ENCODE measurements at places on chromosomes 16 and 17. TPM values are rescaled to one million over a fixed set of nuclear protein-coding genes. Genes with fewer than 3 reads are reported as not detected.

- H3K4me3 ChIP-seq = peak overlapping the region; percentile 84
- H3K27ac ChIP-seq = peak overlapping the region; percentile 88
- no peaks in the 10 kb centered on the region for H3K27me3 ChIP-seq
- no peak for DNase-seq
- peaks cover 7% of the 10 kb centered on the region for H3K36me3 ChIP-seq
Observed at GRCh38 chr17:5467416-5467815, 1.4 kb downstream of the DHX33 start.

DNA sequence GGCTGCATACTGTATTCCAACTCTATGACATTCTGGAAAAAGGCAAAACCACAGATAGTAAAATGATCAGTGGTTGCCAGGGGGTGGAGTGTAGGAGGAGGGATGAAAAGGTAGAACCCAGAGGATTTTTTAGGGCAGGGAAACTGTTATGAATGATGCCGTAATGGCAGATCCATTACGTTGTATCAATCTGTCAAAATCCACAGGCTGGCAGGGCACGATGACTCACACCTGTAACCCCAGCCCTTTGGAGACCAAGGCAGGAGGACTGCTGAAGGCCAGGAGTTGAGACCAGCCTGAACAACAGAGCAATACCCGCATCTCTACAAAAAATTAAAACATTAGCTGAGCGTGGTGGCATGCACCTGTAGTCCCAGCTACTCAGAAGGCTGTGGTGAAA lies 91.8 kb downstream of the RMI2 start:
- H3K36me3 ChIP-seq = no peaks in the 10 kb centered on the region
- no peaks in the 10 kb centered on the region for H3K4me1 ChIP-seq
- H3K4me3 ChIP-seq = no peak overlapping the region
- H3K27ac ChIP-seq = no peak overlapping the region
- no peak for DNase-seq
- no peaks in the 10 kb centered on the region for H3K27me3 ChIP-seq

DNA sequence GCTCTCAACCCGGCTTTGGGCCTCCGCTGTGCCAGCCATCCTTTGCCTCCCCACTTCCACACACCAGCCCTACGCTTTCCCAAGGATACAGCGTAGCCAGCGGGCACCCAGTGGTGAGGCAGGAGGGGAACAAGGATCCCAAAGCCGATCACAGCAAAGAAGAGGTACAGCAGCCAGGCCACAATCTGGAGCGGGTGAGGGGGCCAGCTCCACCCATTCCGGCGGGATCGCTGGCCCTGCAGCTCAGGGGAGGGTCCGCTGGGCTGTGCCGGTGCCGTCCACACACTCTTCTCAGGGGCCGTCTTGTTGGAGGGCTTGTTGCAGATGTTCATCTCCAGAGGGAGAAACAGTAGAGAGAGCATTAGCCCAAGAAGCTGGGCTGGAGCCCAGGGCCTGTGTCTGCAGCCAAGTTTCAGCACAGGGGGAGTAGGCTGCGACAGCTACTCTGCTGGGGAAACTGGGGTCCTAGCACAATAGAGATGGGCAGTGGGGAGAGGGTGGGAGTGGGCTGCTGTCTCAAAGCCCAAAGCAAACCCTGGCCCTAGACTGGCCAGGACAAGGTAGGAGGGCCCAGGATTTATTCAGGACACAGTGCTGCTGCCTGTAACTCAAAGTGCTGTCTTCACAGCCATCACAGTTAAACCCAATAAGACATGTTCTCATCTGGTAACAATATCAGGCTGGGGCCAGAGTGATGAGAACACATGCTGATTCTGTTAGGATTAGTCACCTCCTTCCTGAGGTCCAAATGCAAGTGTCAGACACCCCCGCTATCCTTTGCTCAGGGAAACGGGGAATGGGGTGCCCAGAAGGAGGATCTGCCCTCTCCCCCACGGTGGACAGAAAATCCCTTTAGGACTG lies 9.9 kb downstream of the ZDHHC1 start:
- H3K27ac ChIP-seq = no peak overlapping the region
- DNase-seq = no peak
- H3K36me3 ChIP-seq = no peaks in the 10 kb centered on the region
- no peaks in the 10 kb centered on the region for H3K27me3 ChIP-seq
- H3K4me3 ChIP-seq = no peak overlapping the region

DNA sequence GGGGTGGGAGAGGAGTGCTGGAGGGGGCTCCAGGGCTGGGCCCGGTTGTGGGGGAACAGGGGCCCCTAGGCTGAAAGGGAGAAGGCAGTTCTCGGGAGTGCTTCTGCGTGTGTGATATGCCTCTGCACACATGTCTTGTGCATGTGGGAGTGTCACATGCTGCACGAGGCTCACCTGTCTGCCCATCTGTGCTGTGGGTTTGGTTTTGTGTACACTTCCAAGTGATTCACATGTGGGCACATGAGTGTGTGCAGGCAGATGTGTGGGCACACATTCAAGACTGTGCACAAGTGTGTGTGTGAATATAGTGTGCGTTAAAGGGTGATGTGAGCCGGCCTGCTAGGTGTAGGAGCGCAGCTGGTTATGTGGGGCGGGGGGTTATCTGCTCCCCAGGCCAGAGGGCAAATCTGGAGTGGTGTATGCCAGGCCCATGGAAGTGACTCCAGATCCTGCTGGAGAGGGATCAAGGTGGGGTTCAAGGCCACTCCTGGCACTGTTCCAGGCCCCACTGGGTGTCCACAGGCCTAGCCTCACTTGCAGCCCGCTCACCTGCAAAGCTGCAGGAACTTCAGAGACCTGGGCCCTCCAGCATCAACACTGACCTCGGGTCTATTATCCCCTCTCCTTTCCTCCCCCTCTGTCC lies 3.8 kb upstream of the BAHCC1 start:
- DNase-seq = no peak
- H3K4me1 ChIP-seq = peaks cover 61% of the 10 kb centered on the region
- H3K27ac ChIP-seq = peak overlapping the region; percentile 100
- peak overlapping the region; percentile 70 for H3K4me3 ChIP-seq

- H3K4me3 ChIP-seq = no peak overlapping the region
- H3K27ac ChIP-seq = no peak overlapping the region
- no peaks in the 10 kb centered on the region for H3K36me3 ChIP-seq
- no peaks in the 10 kb centered on the region for H3K4me1 ChIP-seq
- no peaks in the 10 kb centered on the region for H3K27me3 ChIP-seq
- no peak for DNase-seq
Observed at GRCh38 chr17:19629449-19629848, 19.1 kb upstream of the ALDH3A2 start.

- H3K27me3 ChIP-seq = no peaks in the 10 kb centered on the region
- peak overlapping the region; percentile 33 for H3K4me3 ChIP-seq
- H3K27ac ChIP-seq = peak overlapping the region; percentile 61
- DNase-seq = peak; percentile 57
- peaks cover 4% of the 10 kb centered on the region for H3K4me1 ChIP-seq
Observed at GRCh38 chr17:60142872-60143499, 6.8 kb upstream of the CA4 start.

GRCh38 chr17:40963838-40964237 lies 2.9 kb downstream of the KRT39 start:
- no peaks in the 10 kb centered on the region for H3K36me3 ChIP-seq
- no peaks in the 10 kb centered on the region for H3K27me3 ChIP-seq
- no peak for DNase-seq
- no peak overlapping the region for H3K4me3 ChIP-seq
- H3K27ac ChIP-seq = no peak overlapping the region

DNA sequence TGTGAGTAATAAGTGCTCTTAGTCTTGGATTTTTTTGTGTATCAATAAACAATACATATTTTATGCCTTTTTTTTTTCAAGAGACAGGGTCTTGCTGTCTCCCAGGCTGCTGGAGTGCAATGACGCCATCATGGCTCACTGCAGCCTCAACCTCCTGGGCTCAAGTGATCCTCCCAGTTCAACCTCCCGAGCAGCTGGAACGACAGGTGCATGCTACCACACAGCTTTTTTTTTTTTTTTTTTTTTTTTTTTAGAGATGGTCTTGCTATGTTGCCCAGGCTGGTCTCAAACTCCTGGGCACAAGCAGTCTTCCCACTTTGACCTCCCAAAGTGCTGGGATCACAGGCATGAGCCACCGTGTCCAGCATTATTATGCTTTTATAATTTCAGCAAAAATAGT lies 13.0 kb downstream of the ACSF2 start:
- H3K27me3 ChIP-seq = no peaks in the 10 kb centered on the region
- H3K4me1 ChIP-seq = no peaks in the 10 kb centered on the region
- DNase-seq = no peak
- H3K36me3 ChIP-seq = no peaks in the 10 kb centered on the region

DNA sequence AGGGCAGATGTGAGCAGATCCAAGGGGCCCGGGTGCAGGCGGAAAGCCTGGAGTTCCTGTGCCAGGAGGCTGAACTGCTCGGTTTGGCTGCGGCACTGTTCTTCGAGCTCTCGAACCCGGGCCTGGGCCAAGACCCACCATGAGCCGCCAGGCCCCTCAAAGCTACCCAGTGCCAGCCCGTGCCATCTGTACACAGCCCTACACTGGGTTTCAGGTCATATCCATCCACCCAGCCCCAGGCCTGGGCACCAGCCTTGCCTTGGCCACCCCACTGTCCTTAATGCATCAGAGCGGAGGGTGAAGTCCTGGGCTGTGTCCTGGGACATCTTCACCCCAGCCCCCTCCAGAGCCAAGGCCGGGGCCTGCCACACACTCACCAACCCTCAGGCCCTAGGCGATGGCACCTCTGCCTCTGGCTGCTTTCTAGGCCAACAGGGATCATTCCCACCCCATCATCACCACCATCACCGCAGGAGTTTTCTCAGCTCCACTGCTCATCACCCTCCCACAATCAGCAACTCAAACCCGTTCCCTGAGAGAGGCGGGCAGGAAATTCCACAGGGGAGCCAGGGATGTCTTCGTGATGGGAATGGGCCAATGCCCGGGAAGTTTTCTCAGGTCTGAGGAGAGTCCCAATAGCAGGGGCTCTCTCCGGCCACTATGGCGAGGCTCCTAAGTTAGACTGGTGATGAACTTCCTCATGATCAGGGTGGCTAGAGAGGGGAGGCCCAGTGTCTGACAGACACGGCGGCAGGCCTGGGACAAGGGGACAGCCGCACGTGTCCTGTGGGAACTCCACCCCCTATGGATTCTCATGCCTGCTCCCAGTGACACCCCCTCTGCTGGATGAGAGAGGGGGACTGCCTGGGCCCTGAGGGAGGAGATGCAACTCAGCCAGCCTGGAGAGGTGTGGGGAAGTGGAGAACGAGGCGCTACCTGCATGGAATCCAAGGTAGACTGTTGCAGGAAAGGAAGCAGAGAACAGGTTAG lies 9.1 kb downstream of the TSPOAP1 start:
- H3K4me3 ChIP-seq = no peak overlapping the region
- H3K27ac ChIP-seq = no peak overlapping the region
- no peak for DNase-seq
- H3K4me1 ChIP-seq = no peaks in the 10 kb centered on the region

DNA sequence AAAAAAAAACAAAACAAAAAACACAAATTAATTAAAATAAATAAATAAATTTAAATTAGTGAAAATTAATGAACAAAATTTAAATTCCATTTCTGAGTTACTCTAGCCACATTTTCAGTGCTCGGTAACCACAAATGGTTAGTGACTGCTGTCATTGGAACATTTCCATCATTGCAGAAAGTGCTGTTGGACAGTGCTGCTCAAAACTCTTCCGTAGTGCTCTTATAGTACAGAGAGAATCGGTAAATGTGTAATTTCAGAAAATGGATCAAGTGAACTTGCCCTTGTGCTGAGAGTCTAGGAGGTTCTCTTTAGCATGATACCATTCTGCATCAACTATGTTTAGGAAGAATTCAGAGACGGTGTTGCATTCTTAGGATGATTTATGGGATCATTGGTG lies 23.7 kb downstream of the ZNRF1 start:
- peak overlapping the region; percentile 41 for H3K27ac ChIP-seq
- DNase-seq = no peak
- H3K4me1 ChIP-seq = peaks cover 37% of the 10 kb centered on the region
- H3K36me3 ChIP-seq = no peaks in the 10 kb centered on the region

- DNase-seq = no peak
- no peaks in the 10 kb centered on the region for H3K36me3 ChIP-seq
- H3K4me3 ChIP-seq = no peak overlapping the region
- no peaks in the 10 kb centered on the region for H3K27me3 ChIP-seq
Observed at GRCh38 chr16:86886651-86887050, 308.3 kb downstream of the FOXL1 start.

DNA sequence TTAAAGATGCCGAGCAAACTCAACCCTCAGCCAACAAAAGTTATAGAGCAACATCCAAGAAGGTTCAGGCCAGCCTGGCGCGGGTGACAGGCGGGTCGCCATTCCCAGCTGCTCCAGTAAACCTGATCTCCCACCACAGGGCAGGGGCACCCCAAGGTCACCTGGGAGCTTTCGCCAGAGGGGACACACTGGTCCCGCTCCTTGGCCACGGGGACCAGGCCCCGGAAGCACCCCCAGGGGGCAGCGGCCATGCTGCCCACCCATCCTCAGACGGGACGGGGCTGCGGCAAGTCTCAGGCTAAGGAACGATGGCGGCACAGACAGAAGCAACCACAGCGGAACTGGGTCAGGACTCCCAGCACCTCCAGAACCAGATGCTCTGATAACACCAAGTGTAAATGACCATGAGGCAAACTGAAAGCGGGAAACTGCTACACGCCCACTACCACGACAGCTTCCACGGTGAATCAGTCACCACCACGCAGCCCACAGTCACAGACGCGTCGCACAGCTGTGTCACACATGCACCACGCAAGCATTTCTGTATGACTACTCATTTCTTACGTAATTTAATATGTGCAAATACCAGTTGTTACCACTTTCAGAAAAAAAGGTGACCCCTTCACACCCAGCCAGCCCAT lies 14.1 kb upstream of the CCDC154 start:
- DNase-seq = no peak
- no peaks in the 10 kb centered on the region for H3K36me3 ChIP-seq
- no peaks in the 10 kb centered on the region for H3K4me1 ChIP-seq
- no peak overlapping the region for H3K4me3 ChIP-seq
- H3K27me3 ChIP-seq = no peaks in the 10 kb centered on the region

DNA sequence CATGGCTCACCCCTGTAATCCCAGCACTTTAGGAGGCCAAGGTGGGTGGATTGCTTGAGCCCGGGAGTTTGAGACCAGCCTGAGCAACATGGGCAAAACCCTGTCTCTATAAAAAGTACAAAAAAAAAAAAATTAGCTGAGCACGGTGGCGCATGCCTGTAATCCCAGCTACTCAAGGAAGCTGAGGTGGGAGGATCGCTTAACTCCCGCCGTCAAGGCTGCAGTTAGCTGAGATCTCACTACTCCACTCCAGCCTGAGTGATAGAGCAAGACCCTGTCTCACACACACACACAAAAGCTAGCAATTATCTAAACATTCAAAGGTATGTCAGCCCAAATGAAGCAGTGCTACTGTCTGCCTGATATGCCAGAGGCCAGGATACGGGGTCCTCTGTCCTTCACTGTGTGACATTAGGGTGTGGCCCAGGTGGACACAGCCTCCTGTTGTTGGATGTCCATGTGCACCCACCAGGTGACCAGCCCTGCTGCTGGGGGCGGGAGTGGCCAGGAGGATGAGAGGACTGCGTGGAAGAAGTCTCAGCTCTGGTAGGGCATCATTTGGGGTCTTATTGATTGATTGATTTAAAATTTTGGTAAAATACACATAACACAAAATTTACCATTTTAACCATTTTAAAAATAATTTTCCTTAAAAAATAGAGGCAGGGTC lies 3.9 kb downstream of the NLRC3 start:
- H3K4me1 ChIP-seq = no peaks in the 10 kb centered on the region
- DNase-seq = no peak
- H3K27ac ChIP-seq = no peak overlapping the region
- no peaks in the 10 kb centered on the region for H3K27me3 ChIP-seq

Gene CDK5R1
- total RNA-seq = 7.9 TPM

Gene CES5A
- total RNA-seq = not detected

Gene RASL10B
- total RNA-seq = 4.3 TPM
